Stimulated activated CD4-positive, alpha-beta T cell treated with anti-CD3 and anti-CD28 coated beads, Interleukin-1b, Interleukin-23, amount 100 ng/mL, for 24 hours (primary cell): ENCODE measurements at places on chromosomes 12 and 14.

DNA sequence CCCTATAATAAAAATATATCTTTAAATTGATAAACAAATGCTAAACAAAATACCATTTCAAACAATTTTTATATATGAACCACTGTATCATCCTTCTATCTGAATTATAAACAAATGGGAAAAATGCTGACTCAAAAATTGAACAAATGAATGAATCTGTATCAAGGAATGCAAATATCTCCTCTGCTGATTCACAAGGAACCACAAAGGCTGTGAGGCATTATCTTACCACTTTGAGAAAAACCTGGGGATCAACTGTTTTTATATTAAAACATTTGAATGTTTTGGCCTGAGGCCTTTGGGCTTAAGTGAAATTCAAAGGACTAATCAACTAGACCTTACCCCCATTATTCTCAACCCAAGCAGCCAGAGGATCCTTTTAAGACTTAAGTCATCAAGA lies 86.3 kb downstream of the EML5 start:
- DNase-seq, result no peak

DNA sequence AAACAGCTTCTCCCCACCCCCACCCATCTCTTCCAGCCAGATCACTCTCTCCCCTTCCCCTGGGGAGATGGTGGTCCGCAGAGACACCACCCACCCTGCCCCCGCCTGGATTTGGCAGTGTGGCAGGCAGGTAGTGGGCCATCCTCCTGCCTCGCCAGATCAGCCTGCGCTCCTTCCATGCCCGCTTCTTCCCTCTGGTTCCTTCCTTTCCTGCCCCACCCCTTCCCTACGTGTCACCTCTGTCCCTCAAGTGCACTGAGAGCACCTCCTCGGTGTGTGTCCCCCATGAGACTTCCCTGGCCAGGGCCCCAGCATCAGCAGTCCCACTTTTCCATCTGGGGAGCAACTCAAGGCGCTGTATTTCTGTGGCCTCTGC lies 632 bp downstream of the NYNRIN start:
- DNase-seq, result no peak

DNA sequence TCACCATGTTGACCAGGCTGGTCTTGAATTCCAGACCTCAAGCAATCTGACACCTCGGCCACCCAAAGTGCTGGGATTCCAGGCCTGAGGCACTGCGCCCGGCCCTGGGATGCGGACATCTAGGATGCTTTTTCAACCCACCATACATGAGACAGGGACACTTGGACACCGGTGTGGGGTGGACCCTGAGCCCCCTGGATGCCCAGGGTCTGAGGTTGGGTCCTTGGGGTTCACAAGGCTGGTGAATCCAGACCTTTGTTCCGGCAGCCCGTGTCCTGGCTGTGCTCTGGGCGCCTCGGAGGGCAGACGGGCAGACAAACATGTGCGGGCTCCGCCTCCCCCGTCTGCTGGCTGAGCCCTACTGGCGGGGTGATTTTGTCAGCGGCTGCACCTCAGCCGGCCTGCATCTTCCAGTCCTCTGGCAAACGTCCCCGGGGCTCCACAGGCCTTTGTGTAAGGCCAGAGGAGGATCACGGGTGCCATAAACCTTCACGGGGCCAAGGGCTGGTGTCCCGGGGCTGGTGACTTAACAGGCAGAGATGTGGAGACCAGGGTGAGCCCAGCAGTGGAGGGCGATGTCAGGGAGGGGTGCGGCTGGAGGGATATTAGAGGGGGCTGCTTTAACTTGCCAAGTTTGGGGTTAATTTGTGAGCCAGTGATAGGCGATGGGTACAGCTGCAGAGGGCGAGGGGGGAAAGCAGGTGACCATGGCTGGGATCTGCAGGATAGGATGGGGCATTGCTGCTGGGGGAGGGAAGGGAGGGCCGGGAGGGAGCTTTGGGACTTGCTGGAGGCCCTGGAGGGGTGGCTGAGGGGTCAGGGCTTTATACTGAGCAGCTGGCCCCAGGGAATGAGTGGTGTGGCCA lies 5.8 kb downstream of the ASPG start:
- DNase-seq, result no peak

DNA sequence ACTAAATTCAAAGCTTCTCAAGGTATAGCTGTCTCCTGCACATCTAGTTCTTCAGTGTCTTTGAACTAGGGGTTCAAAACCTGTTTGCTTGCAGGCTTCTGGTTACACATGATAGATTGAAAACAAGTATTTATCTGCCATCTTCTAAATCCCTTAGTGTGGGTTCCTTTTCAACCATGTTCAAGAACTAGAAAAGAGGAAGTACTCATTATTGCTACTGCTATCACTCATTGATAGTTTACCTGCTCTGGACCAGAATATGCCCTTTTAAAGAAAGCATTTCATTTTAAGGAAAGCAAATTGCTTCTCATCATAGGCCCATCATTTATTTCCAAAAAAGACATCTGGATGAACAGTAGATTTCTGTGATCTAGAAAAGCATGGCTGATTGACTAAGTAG lies 37.1 kb upstream of the VSX2 start:
- no peak for DNase-seq

DNA sequence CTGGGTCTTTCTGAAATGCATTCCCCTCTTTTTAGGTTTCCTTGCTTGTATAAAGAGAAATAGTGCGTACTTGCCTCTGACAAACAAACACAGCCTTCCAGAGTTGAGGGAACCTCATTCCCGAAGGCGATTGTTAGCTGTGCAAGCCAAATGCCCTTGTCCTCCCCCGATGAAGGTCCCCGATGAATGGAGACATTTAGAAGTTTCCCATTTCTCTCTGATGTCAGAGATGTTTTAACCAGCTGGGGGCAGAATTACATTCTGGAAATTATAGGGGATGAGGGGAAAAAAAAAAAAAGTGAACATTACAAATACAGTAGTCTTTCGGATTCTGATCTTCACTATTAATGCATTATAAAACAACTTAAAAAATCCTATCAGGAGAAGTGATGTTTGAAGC lies 366.8 kb downstream of the VRK1 start:
- DNase-seq, result no peak

DNA sequence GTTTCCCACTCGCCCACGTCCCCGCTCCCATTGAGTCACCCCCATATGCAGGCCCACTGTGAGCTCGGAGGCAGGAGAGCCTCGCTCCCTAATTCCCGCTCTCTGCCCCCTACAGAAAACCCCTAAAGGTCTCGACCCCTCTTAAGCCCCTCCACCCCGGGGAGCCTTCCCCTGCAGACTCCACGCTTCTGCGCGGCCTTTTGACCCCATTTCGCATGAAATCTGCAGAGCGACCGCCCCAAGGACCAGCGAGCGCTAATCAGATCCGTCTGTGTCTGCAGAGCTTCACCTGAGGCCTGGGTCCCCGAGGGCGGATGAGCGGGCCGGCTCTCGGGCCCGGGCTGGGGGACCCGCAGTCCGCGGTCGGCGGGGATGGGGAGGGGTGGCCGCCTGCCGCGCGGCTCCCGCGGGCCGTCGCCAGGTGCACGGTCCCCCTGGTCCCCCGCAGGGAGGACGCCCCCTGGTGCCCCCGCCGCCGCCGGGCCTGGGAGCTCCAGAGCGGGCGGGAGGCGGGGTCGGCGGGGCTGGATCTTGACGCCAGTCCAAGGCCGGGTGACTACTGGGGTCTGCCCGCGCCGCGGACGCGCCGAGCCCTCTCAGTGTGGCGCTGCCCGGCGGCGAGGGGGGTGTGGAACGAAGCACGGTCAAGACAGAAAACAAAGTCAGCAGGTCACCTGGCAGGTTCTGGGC lies 10.1 kb downstream of the BMP4 start:
- no peak for DNase-seq
